Posterior cingulate gyrus (tissue), 11 donors: ENCODE measurements at places on chromosomes 11 and 22.
A peak's percentile ranks its signal among the peaks of the same experiment; 100 is the strongest.

DNA sequence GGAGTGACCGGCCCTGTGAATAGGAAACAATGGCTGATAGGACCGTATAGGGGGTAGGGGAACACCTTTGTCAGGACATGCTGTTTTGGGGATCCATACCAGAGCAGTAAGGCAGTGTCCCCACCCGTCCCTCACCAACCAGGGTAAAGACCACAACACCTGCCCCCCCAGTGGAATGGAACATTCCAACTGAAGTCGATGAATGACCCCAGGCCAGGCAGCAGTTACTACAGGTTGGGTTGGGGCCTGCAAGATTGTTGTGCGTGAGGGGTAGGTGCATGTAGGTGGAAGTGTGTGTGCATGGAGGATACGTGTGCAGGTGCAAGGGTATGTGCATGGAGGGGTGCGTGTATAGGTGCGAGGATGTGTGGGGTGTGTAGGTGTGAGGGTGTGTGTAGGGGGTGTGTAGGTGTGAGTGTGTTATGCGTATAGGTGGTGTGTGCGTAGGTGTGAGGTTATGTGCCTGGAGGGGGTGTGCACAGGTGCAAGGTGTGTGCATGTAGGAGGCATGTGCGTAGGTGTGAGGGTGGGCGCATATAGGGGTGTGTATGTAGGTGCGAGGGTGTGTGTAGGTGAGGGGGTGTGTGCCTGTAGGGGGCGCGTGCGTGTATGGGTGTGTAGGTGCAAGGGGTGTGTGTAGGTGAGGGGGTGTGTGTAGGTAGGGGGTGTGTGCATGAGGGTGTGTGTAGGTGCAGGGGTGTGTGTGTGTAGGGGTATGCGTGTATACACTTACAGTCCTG, 32.9 kb downstream of the PISD start:
- DNase-seq, result peak; percentile 71

DNA sequence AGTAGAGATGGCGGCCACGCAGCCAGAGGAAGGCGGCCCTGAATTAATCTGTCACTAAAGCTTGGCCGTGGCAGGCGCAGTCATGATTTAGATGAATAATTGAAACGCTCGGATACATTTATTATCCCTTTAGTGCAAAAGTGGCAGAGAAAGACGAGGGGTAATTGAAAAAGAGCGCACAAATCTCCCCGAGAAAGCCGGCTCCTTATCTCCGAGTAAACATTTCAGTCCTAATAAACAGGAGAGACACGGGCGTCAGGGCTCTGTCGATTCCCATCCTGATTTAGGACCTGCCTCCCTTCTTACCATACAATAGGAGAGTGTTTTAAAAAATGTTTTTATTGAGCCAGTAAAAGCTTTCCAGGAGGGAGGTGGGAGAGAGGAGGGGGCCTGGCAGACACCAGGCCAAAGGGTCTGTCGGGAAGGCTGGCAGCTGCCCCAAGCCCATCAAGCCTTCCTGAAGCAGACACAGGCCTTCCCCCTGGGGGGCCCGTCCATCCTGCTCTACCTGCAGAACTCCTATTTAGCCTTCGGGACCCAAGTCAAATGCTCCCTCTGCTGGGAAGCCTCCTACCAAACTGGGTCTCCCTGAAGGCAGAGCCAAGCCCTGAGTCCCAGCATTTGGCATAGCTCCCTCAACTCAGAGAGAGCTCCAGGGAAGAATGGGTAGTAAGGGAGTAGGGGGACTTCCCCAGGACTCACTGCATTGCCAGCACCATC, 22.8 kb downstream of the OTUB1 start:
- no peak for DNase-seq

DNA sequence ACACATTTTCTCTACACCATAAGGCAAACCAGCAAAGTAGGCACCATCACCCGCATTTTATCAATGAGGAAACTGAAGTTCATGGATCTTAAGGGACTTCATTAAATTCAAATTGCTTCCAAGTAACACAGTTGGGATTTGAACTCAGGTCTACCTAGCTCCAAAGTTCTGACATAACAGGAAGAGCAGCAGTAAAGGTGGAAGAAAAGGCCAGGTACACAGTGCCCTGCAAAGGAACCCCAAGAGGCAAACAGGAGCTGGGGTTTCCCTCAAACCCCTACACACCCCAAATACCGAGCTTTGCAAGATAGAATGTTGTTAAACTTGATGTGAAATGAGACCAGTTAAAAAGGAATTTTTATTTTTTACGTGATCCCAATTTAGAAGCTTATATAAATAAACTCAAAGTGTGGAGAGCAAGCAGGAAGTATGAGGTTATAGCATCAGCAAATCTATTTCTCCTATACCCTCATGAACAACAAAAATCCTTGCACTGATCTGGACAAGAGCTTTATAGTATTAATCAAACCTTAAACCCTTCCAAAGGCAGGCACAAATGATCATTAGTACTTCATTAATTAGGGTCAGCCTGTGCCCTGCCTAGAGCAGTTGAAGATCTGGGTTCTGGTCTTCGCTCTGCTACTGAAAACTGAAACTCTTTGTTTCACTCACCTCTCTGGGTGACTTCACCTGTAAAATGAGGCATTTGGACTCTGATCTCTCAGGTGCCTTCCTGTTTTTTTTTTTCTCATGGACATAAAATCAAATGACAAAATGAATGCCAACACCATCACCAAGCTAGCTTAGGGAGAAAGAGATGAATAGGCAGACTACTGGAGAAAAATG, 36.5 kb downstream of the SYTL2 start:
- no peak for DNase-seq

- no peak for DNase-seq
Observed at GRCh38 chr22:46796566-46797195, 34.2 kb downstream of the TBC1D22A start.

DNA sequence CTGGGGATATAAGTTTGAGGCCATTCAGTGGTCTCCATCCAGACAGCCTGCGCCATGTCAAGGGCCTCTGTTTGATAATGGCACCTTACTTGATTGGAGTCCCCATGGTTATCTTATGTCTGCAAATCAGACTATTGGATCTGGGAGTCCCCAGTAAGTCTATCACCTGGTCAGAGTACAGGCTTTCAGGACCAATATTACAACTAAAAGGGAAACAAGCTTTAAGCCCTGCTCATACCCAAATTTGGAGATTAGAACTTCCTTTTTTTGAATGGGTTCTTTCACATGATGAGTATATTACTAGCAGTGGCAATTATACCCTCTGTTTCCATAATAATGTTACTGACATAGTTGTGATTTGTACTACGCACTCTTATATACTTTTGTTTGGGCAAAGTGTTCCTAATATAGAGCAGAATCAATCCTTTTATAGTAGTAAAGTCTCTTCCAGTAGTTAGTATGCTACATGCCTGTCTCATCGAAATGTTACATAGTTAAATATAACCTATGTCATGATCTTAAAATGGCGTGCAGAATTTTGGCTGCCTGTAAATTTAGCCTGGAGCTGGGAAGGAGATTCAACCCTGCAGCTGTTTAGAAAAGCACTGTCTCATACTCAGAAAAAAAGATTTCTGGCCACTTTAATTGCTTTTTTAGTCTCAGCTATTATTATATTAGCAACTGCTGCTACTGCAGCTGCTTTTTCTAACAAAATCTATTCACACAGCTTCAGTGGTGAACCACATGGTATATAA, 4.9 kb downstream of the MS4A15 start:
- DNase-seq, result no peak

GRCh38 chr11:76564364-76564763, 106.2 kb downstream of the LRRC32 start:
- no peak for DNase-seq

- DNase-seq, result no peak
Observed at GRCh38 chr11:29119707-29120618, 896.9 kb downstream of the KCNA4 start.

GRCh38 chr11:68037411-68038225, 1.2 kb upstream of the TCIRG1 start:
- peak; percentile 57 for DNase-seq

- no peak for DNase-seq
Observed at GRCh38 chr11:15918212-15918611, 438.1 kb downstream of the SOX6 start.

DNA sequence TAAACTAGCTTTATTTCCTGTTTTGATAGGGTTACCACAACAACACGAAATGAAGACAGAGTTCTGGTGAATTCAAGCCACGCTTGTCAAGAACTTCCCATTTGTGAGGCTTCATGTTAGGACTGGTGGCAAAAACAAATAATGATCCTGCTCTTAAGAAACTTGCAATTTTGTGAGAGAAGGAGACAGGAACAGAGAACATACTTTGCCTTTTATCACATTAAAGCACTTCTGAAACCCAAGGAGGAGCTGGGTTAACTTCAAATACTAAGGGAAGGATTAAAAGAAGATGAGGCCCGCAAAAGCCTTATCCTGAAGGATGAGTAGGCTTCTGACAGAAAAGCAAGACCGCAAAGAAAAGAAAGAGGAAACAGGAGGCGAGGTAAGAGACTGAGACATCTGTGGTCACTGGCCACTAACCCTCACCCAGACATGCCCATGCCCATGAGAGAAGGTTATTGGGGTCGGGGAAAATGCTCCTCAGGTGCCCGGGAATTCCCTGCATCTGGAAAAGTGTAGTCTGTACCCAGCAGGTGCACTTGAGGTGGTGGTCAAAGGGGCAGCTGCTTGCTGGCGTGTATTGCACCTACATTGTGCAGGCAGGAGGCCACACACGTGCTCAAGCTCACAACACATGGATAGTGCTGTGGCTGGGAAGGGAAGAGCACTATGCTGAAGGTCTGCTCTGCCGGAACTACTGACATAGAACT, 50.5 kb downstream of the MAPK1 start:
- DNase-seq, result no peak

DNA sequence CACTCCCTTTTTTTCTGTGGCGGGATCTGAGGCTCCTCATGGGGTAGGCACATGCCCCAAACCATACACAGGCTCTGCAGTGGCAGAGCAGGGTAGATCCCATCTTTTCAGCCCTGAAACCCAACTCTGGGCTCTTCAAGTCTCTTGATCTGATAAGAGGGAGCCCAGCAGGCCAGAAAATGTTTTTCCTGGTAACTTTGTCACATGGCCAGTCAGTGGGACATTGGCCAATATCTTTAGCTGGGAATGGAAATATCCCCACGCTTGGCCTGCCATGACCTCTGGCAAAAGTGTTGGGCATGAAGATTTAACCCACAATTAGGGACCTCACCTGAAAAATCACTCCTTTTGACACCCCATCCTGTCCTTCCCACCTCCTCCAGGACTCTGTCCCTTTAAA, 8.1 kb downstream of the INPP5J start:
- peak; percentile 16 for DNase-seq
